Activated naive CD8-positive, alpha-beta T cell treated with anti-CD3 and anti-CD28 coated beads for 36 hours (primary cell): ENCODE measurements at places on chromosomes 4 and X.
A peak's percentile ranks its signal among the peaks of the same experiment; 100 is the strongest.

DNA sequence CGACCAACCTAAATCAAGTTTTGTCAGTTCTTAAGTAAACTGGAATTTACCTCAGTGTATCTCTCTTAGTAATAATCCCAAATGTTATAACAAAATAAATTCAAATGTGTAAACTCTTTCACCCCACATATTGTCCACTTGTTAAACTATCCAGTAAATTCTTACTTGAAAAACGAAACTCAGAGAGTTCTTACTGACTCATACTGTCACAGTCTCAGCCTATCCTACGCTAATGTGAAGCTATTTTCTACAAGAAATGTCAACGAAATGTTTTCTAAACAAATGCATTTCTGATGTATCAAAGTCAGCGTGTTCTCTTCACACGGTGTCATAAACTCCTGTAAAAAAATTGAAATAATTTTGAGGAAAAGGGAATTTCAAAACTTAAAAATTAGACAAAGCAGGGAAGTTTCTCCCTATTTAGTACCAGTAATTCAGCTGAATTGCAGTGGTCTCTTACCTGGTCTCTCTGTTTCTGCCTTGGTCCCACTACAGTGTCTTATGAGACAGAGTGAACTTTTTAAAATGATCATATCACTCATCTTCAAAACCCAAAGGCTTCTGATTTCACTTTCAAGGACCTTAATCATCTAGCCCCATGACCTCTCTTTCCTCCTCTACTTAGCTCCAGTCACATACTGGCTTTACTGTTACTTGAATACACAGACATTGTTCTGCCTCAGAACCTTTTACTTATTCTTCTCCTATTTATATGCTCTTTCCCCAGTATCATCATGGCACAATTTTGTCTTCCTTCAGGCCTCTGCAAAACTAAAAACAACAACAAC is 63.3 kb downstream of the DCAF8L1 start:
- no peak for DNase-seq

- DNase-seq = no peak
These were observed 408.9 kb upstream of the CTSO start for GRCh38 chr4:156362581-156362980.

DNA sequence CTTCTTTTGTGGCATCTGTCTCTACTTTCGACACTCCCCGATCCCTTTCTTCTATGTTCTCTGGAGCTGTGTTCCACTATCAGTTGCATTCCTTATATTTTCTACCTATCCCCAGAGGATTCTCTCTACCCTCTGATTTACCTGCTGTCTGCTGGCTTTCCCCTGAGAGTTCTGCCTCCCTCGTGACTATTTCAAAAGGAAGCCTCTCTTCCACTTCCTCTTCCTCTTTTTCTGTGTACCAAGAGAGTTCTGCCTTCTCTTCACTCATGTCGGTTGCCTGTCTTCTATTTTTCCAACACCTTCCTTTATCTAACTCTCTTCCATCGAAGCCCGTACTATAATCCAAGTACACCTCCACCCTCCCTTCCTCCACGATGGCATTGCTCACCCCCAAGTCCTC is 631.7 kb downstream of the SMARCA1 start:
- DNase-seq = no peak

DNA sequence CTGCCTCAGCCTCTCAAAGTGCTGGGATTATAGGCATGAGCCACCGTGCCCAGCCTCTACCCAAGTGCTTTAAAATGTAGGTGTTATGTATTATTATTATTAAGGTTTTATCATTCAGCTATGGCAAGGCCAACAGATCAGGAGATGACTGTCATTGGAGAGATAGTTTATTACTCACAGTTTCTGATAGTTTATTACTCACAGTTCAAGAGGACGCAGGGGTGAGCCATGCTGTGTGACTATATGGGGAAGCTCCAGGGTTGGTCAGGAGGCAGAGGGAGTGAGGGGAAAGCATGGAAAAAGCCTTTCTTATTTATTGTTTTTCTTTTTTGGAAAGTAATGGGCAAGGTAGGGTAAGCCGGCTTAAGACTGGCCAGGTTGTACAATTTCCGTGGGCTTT is 25.4 kb upstream of the ARSD start:
- no peak for DNase-seq

DNA sequence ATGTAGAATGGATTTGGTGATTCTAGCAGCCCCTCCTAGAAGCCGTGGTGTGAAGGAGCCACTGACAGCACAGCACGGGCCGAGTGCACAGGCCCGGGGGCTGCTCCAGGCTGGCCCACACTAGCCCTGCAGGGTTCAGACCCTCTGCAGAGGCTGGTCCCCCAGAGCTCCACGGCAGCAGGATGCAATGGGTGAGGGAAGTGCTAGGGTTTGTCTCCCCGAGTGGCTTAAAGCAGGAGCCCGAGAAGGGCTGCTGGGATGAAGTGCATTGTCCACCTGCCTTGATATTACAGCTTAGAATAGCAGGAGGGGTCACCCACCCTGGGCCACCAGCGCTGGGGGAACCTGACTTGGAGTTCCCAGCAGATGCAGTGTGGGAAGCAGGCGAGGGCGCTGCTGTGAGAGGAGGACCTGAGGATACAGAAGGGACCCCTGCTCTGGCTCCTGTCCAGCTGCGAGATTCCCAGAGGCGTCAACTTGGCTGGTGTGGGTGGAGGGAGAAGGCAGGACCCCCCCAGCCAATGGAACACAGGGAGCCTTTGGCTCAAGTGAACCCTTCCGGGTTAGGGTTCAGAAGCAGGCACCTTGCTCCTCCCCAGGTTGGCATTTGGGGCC is 30.0 kb downstream of the WDR1 start:
- no peak for DNase-seq

DNA sequence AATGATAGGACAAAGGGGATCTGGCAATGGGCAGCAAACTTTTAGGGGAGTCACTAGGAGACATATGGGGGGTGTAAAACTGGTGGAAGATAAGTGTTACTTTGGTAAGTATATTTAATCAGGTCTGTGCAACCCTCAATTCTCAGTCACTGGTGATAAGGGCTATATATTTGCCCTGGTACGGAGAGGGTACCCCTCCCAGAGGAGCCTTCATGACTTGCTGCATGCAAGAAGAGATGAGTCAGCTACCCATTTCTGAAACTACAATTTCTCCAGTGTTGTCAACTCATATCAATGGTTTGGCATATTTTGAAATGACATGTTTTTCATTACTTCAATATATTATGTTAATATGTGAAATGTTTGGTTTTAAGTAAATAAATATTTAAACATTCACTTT is 14.3 kb downstream of the SMARCAD1 start:
- DNase-seq = no peak

- no peak for DNase-seq
These were observed 32.2 kb upstream of the SLIT2 start for GRCh38 chr4:20219521-20219920.

DNA sequence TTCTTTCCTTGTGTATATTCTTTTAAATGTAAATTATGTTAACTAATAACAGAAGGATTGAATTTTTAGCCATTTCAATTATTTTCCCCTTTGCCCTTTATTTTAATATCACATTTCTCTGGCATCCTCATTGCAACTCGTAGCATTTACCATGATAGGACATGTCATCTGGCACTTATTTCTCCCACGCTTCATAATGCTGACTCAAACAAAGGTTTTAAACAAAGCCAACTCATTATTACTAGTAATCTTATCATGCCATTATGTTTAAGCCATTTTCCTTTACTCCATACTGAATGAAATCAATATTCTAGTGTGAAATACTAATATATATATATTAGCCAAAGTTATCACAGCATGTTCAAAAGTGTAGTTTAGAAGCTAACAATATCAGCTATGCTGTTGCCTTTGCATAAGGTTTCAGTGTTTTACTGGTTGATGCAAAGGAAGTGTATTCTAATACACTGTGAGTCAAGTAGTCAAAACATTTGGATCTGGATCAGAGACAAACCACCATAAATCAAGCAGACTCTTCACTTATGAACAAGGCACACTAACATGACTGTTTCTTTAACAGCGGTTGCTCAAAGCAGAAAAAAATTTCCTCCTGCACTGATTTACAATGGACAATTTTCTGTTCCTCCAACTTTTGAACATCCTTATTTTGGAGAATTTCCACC is 281.6 kb downstream of the SLC7A11 start:
- DNase-seq = no peak

DNA sequence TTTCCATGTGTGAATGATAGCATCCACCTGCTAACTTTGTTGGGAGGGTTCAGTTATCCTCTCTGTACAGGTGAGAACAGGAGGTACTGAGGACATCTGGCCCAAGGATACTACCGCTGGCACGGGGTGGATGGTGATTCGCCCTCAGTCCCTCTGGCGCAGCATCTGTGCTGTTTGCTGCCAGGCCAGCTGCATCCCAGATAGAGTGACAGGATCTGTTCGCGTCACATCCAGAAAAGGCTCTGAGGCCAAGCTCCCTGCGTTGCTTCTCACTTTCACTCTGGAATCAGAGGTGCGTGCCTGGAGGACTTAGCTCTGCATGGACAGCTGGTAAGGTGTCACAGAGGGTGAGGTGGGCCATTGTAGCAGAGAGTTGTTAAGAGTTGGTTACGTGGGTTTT is 95.4 kb downstream of the TBL1X start:
- DNase-seq = no peak

DNA sequence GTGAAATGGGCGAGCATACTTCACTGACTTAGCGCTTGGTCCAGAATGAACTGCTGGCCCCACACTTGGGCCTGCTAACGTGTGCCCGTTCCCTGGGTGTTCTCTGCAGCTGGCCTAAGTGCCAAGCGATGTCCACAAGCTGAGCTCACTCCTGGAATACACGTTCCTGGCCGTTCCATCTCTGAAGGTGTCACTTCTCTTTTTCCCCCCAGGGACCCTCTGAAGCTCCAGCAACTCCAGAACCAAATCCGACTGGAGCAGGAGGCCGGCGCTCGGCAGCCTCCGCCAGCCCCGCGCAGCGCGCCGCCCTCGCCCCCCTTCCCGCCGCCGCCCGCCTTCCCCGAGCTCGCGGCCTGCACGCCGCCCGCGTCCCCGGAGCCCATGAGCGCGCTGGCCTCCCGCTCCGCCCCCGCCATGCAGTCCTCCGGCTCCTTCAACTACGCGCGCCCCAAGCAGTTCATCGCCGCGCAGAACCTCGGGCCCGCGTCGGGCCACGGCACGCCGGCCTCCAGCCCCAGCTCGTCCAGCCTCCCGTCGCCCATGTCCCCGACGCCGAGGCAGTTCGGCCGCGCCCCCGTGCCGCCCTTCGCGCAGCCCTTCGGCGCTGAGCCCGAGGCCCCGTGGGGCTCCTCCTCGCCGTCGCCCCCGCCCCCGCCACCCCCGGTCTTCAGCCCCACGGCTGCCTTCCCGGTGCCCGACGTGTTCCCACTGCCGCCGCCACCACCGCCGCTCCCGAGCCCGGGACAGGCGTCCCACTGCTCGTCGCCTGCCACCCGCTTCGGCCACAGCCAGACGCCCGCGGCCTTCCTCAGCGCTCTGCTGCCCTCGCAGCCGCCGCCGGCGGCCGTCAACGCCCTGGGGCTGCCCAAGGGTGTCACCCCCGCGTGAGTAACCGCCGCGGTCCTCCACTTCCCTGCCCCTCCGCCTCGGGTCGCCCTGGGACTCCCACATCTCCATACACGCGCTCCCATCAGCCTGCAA is 132.3 kb downstream of the CBR4 start:
- DNase-seq = peak; percentile 53

DNA sequence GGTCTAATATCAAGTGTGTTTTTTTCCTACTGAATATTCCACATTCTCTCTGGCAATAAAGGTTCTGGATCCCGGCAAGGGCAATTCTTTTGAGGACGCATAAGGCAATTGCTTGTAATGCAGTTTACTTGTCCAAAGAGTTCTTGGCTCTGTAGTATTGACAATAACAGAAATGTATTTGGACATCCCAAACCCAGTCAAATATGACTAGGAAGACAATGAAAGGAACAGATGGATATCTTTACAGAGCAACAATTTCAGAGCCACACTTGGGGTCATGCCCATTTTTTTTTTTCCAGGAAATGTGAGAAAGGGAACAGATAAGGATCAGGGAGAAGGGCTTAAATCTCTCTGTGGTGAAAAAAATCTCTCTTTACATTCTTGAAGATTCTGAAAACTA is 12.2 kb downstream of the GK2 start:
- no peak for DNase-seq

DNA sequence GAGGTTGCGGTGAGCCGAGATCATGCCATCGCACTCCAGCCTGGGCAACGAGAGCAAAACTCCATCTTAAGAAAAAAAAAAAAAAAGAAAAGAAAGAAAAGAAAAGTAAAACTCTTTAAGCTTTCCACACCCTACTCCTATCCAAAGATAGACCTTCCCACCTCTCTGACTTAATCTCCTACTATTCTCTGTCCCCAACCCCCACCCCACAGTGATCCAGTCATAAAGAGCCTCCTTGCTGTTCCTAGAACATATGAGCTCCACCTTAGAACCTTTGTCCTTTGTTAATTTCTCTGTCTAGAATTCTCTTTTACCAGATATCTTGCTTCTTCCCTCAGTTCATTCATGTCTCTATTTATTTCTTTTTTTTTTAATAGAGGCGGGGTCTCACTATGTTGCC is 30.1 kb upstream of the MSN start:
- no peak for DNase-seq
